Sciatic nerve (tissue), 2 donors: ENCODE measurements at places on chromosomes 5 and 9. TPM values are rescaled to one million over a fixed set of nuclear protein-coding genes. Genes with fewer than 3 reads are reported as not detected.

The SOHLH1 gene
- total RNA-seq = not detected

The TMEM171 gene
- 1.0 TPM for total RNA-seq

The CDKN2B gene
- 4.0 TPM for total RNA-seq

The PGGT1B gene
- total RNA-seq = 44.2 TPM

DNA sequence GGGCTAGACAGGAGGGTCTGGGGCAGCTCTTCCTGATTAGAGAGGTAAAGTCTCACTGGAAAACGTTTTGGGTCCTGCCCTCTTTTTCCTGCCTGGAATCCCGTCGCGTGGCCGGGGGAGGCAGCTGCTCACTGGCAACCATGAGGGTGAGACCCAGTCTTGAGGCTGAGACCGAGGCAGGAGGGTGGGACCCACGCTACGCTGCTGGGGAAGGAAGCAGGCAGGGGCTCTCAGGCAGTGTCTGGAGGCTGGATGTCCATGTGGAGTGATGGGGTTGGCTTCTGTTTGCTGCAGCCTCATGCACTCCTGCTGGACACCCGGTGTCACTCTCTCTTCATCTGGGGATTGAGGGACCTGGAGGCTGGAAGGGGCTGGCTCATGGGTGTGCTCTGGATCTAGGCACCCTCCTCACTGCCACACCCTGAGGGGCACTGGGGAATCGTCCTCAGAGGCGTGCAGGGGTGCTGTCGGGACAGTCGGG is 11.3 kb upstream of the SLC2A6 start:
- no peak for DNase-seq

GRCh38 chr5:14930486-14930885 is 58.9 kb upstream of the ANKH start:
- DNase-seq = no peak

DNA sequence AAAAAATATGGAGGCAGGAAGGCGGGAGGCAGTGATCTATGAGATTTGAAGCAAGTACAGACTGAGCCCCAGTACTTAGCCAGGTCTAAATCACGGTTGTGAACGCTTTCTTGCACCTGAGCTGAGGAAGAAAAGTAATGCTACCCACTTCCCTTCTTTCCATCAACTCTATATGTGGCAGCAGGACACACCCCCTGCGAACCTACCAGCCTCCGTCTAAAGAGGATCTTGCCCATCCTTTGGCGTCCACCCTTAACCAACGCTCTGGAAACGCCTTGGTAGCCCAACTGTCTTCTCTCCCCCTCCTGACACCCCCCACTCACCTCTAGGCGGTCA is 545 bp downstream of the HMGCS1 start:
- no peak for DNase-seq

DNA sequence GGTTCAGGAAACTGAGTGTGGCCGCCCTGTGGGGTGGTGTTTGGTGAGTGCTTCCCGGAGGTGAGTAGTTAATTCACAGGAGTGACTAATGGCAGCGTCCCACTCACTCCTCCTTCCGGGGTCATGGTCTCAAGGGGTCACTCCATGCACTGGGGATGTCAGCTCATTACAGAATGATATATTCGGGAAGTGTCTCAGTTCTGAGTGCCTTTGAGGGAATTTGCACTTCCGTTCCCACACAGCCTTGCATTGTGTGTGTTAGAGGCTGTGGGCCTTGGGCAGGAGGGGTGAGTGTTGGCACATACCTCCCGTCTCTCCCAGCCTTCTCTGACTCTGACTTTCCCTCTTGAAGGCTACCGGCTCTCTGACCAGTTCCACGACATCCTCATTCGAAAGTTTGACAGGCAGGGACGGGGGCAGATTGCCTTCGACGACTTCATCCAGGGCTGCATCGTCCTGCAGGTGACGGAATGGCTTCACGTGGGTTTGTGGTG is 10.5 kb upstream of the AHRR start:
- DNase-seq = no peak
